Activated naive CD4-positive, alpha-beta T cell treated with anti-CD3 and anti-CD28 coated beads for 36 hours (primary cell): ENCODE measurements at places on chromosomes 5 and 9.

DNA sequence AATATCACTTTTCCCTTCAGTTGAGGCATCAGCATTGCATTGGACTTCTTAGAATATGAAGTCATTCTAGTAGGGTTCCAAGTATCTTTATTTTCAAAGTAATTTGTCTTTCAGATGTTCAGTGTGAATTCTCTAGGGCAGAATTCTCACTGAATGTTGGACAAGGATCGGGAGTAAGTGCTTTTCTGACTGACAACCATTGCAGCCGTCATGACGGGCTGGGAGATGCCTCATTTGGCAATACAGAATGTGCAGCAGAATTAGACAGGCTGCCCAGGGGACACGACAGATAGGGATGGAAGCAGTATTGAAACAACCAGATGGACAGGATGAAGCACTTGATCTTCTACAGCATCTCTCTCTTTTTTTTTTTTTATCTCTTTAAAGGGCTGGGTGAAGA lies 129.0 kb downstream of the ICE1 start:
- DNase-seq: no peak

GRCh38 chr9:18437315-18438201 lies 36.4 kb upstream of the ADAMTSL1 start:
- DNase-seq: no peak

DNA sequence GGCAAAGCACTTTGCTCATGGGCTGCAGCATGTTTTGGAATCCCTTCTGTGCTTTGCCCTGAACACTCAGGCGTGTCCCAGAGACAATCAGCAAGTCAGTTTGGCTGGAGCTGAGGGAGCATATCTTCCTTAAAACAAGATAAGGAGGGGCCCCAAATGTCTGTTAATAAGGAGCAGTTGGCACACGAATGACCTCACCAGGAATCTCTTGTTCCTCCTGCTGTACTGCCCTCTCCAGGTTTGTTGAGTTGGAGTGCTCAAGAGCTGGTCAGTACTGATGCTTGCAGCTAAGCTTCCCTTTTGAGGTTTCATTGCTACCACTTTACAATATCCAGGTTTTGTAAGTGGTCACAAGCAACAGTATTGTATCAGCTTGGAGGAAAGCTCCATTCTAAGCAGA lies 101.3 kb upstream of the EGFLAM start:
- no peak for DNase-seq

DNA sequence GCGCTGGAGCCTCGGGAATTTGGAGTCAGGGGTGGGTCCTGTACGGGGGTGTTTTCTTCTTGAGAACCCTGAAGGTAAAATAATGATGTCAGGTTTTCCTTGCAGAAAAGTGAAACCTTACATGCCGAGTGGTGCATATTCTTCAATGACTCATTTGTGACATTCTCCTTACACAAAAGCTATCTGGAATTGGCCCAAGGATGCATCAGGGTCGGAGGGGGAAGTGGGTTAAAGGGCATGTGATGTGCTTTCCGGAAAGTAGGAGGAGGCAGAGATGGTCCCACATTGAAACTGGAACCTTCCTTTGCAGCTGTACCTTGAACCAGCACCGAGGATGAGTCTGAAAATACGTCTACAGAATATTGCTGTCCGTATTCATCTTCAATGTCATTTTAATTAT lies 411.2 kb upstream of the IRX4 start:
- no peak for DNase-seq

DNA sequence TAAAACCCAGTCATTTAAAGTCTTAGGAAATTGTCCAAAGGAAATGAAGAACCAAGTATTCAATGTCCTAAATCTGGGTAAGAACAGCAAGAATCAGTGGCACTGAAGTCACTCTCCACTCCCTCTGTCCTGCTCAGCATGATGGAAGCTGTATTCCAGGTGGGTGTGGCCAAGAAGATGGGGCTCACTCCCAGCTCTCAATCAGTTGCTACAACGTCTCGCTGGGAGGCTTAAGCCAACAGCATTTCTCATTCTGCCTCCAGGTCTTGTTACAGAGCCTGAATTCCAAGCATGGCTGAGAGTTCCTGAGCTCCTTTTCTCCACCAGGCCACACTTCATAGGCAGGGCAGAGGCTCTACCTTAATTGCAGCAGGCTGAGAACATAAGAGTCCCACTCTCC lies 41.2 kb upstream of the TRIO start:
- DNase-seq: no peak

DNA sequence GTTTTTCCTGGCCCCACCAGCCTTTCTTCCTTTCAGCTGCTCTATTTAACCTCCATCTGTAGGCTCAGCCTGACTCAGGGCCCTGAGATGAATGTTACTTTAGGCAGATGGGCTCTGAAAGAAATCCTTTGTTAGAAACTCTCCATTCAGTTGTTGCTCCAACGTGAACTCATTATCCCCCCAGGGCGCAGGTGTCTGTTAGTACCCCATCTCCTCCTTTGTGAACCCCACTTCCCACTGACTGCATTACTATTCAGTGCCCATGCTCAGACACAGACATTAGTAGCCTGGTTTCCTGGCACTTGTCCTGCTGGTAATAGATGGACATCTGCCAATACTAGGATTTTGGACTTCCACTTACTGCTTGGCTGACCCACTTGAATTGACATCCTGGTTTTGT lies 1271.6 kb downstream of the PTPRD start:
- DNase-seq: no peak

GRCh38 chr5:80141681-80142080 lies 106.5 kb downstream of the THBS4 start:
- DNase-seq: no peak

GRCh38 chr5:7802855-7803254 lies 48.1 kb downstream of the CFAP90 start:
- DNase-seq: no peak

- peak; percentile 2 for DNase-seq
Measured at GRCh38 chr5:132471151-132471907, 19.2 kb downstream of the IRF1 start.

- no peak for DNase-seq
Measured at GRCh38 chr9:13139641-13140171, 139.8 kb downstream of the MPDZ start.
